SK-MEL-5 (cell line): ENCODE measurements at places on chromosomes 1 and 21.

DNA sequence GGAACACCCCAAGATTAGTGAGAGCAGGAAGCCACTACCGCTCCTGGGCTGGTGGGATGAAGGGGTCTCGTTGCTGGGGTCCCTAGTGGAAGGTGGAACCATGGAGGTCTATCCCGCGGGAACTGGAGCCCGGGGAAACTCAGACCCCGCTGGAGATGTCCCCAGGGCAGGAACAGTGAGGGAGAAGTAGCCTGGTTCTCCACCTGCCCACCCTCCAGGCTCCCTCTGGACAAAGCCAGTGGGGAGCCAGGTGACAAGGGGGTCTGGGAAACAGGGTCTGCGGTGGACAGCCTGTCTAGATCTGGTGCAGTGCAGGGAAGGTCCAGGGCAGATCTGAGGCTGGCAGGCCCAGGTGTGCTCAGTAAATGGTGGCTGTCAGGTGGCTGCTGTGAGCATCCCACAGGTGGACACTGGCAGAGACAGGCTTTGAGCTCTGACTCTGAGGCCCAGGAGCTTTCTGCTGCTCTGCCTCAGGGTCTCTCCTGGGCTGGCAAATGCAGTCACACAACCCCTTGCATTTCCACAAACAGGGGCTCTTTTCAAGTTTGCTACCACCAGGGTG lies 88.0 kb upstream of the TLR5 start:
- DNase-seq, result no peak

DNA sequence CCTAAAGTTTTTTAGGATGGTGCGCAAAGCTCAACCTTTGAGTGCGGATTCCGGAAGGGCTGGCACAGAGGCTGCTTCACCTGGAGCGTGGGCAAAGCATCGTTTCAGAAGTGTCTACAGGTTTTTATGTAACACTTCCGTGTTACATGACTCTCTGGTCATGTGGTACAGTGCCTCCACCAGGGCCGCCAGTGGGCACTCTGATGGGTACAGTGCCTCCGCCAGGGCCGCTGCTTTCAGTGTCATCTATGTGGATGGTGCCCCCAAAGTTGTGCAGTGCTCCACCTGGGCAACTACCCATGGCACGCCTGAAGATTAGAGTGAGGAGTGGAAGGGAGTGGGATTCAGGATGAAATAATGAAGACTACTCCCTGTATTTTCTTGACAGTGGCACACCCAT lies 101.4 kb upstream of the C1orf174 start:
- no peak for DNase-seq

GRCh38 chr21:32256873-32257620 lies 21.8 kb downstream of the MIS18A start:
- DNase-seq, result peak; percentile 67

DNA sequence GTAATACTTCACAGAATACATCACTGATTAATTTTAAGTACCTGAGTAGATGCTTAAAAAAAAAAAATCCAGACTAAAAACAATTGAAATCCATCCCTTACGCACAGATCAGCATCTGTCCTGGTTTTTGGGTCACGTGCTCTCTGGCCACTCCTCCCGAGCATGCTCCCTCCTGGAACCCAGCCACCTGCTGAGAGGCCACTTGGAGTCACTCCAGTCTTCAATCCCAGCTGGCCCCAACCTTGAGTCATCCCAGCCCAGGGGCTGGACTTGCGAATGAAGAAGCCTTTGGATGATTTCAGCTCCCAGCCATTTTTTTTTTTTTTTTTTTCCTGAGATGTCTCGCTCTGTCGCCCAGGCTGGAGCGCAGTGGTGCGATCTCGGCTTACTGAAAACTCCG lies 8.9 kb downstream of the MAP1LC3C start:
- DNase-seq, result no peak

GRCh38 chr1:223853748-223854147 lies 8.0 kb upstream of the TP53BP2 start:
- DNase-seq, result no peak

DNA sequence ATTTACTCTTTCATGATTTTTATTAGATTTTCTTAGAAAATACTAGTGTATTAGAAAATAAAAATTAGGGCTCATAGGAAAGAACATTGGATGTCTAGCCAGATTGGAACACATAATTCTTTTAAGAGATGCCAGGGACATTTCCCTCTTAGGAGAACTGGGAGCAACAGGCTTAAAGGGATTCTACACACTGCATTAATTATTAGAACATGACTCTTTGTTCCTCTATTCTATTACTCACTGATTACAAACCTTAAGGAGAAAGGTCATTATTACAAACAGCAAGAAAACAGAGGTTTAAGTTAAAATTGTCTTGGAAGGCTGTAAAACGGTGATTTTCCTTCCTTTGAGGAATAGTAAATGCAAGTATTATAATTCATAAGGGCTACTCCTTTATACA lies 32.9 kb upstream of the VAV3 start:
- DNase-seq, result no peak

DNA sequence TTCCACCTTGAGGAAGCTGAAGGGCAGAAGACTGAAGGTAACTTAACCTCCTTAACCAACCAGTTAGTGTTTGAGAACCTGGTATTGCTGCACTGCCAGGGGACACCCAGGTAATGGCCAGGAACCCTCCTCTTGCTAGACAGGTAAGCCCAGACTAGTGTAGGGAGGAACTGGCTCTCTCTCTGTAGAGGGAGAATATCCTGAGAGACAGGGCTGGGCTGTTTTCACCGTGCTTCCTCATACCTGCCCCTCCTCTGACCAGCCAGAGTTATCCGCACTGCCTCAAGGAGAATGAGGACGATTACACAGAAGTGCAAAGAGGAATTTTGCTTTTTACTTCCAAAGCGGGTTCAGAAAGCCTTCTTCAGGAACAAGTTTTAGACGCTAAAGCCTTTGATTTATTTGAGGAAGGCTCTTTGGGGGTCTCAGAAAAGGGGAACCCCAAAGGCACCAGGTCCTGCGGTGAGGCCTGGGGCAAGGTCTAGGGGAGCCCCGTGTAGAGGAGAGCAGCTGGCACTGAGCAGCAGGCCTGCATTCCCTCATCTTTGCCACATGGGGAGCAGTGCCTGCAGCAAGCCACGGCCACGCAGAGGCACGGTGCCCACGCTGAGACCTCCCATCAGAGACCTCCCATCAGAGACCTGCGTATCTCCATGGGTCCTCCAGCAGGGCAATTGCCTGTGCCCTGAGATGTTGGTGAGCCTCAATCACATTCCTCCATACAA lies 13.5 kb downstream of the GNG4 start:
- DNase-seq, result no peak

DNA sequence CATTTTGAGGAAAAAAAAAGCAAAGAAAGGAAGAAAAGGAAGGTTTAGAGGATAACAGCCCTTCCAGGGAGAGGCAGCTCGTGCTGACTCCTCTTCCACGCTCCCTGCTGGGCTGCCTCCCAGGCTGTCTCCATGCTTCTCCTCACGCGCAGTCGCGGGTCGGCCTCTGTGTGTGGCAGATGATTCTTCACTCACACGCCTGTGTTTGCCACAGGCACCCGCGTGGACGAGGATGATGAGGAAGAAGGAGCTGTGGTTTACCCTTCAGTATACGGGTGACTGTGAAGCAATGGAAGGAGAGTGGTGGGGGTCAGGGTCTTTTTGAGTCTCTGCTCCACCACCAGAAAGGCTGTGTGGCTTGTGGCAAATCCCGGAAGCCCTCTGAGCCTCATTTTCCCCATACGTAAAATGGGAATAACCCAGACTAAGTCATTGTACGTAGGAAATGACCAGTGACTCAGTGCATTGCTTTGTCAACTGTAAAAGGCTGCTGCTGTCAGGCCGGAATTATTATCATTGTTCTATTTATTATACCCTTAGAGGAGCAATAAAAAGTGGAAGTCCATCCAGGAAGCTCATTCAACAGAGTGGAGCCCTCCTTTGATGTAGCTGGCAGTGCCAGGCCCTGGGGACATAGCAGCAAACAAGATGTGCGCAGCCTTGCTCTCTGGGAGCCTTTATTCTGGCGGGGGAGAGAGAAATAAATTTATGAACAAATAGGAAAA lies 11.9 kb upstream of the SH2D2A start:
- no peak for DNase-seq

- DNase-seq, result no peak
Observed at GRCh38 chr1:121569428-121569827, 384.7 kb downstream of the SRGAP2C start.

DNA sequence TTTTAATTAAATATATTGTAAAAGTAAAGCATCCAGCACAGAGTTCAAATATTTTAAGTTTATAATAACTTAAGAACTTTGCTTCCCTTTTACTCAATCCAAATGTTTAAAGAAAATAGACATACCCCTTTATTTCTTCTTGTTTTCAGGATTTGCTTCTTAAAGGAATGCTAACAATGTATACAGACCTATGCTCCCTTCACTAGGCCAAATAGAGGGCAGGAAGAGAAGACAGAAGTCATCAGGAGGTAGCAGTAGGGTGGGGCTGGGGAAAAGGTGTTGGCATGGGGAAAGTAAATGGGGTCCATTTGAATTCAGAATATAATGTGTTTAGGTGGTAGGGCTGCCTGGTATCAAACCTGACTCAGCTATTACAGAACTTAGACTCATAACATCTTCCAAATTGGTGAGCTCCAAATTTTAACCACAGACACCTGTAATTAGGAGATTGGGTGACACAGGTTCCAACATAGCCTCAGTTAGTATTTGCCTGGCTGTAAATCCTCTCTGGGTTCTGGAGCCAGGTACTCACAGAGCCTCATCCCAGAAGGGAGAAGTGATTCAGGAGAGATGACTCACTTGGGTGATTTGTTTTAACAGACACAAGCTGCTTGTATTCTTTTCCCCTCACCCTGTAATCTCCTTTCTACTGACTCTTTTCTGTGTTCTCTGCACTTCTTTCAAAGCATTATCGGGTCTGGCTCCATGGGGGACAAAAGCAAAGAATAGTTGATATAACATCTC lies 60.1 kb upstream of the DUSP10 start:
- DNase-seq, result no peak

GRCh38 chr1:172698224-172698623 lies 39.3 kb downstream of the FASLG start:
- peak; percentile 16 for DNase-seq

- no peak for DNase-seq
Observed at GRCh38 chr1:99004861-99005442, at the start of gene PLPPR5. TSS of gene PLPPR5 (minus strand) at chr1:99004861. CDS start at chr1:99004671, 190 bp downstream.

GRCh38 chr1:44985747-44986359 lies 542 bp downstream of the EIF2B3 start:
- no peak for DNase-seq

GRCh38 chr1:156860113-156860627 lies 495 bp upstream of the NTRK1 start:
- peak; percentile 46 for DNase-seq
